Retinal pigment epithelial cell (primary cell): ENCODE measurements at places on chromosomes 1 and 21.

GRCh38 chr1:94769551-94769950, 50.6 kb upstream of the SLC44A3 start:
- DNase-seq = no peak

GRCh38 chr1:39426346-39426745, 65.1 kb upstream of the BMP8A start:
- DNase-seq = no peak

DNA sequence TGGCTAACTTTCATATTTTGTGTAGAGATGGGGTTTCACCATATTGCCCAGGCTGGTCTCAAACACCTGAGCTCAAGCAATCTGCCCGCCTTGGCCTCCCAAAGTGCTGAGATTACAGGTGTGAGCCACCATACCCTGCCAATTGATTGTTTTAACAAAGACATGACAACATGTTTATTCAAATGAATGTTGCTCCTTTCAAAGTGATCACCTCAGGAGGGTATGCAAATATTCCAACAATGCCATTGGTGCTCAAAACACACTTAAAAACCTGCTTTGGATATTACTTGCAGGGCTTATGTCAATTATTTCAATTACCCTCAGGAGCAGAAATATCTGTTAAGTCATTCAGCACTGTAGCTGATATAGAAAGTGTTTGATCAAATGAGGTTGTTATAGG, 7.9 kb downstream of the LAX1 start:
- DNase-seq = no peak

DNA sequence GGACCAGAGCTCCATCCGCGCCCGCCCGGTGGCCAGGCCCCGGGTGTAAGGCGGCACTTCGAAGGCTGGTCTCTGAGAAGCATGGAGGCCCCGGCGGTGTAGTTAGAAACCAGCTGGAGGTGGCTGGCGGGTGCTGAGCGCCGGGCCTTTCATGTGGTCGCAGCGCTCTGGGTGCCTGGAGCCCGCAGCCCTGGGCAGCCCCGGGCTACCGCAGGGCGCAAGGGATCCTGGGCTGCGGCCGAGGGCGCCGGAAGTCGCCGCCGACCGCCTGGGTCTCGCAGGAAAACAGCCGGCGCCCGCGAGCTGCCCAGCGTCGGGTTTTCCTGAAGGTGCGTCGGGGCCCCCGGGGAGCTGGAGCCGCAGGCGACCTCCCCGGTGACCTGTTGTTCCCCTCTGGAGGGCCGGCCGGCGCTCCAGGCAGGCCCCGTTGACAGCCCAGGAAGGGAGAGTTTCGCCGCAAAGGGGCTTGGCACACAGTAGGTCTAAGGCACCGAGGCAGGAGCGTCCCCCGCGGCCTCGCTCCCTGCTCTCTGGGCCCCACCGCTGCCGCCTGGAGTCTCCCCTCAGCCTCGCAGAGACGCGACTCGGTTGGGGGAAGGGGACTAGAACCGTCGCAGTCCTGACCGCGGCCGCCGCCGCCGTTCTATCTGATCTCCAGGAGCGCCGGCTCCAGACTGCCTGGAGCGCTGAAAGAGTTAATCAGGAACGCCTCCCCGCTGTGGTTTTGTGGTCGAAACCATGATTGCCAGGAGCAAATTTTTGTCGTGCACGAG, 2.7 kb downstream of the GRHL3 start:
- DNase-seq = peak; percentile 59

DNA sequence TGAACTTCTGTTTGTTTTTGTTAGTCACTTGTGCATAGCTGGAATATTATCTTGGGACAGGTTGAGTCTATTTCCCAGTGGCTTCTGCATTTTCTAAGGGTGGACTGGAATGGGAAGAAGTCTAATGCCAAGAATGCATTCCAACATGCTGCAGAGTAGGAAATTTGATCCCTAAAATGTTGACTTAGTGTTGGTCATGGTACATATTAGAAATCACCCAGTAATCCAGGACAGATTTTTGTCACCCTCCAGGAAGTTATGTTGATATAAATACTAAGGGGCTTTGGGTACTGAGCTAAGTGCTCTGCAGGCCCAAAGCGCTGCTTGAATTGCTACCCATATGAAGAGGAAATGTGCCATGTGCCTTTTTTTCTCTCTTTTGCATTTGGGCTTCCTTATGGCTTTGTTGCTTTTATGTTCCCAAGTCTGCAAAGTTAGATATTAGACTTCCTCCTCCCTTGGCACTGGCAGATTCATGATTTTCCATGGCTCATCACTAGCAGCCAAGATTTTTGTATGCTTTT, 10.0 kb downstream of the ARID1A start:
- no peak for DNase-seq

DNA sequence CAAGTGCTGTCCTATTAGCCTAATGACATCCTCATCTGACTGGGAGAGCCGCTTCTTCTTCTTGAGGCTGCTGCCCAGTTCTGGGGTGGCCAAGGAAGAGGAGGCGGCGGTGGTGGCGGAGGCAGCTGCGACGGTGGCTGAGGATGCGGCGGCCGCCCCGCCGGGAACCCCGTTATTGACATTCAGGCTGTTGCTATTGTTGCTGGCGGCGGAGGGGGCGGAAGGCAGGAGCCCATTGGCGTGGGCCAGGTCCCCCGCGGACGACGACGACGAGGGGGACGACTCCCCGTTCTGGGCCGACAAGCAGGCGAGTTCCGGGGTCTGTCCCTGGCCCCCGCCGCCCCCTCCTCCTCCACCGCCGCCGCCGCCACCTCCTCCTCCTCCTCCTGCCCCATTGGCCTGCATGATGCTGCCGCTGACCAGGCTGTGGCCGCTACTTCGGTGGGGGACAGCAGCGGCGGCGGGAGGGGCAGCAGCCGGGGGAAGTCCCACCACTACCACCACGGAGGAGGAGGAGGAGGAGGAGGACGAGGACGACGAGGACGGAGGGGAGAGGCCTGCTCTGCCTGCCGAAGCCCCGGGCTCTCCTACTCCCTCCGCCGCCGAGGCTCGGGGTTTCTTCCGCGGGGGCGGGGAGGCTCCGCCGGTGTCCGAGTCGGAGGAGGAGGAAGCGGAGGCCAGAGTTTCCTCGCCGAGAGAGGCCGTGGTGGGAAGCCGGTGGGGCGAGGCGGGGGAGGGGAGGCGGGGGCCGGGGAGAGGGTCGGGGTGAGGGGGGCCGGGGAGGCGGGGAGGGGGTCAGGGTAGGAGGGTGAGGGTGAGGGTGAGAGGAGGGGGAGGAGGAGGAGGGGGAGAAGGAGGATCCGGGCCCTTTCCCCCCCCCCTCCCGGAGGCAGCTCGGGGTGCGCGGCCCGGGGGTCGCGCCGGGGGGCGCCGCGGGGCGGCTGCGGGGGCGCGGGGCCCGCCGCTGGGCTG, 610 bp downstream of the WDR26 start:
- DNase-seq = no peak

DNA sequence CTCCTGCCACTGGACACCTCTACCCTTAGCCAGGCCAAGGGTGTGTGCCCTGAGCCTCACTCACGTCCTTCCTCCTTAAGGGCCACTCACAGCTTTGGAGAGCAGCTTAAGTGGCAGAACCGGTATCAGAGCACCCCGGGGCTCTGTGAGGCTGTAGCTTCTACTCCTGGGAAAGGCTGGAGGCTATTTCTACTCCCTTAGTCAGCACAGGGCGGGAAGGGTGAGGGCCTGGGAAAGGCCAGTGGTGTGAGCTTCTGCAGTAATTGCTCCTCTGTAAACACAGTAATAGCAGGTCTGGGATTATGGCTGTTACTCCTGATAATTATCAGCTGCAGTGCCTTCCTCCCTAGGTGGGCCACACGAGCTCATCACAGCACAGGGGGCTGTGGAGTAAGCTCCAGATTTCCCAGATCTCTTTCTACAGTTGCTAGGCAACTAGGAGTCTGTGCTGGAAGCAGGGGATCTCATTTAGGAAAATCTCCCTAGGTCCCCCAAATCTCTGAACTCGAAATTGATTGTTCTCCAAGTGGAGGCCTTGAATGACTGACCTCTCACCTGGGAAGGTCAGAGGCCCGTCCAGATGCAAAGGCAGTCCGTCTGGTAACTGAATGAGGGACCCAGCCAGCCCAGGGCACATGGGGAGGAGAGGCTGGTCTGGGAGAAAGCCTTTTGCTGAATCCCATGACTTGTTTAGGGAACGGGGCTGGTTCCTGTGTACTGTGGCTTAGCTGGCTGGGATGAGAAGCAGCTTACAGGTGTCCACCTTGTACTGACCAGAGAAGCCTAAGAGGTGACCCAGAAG, 29.3 kb downstream of the IER5 start:
- DNase-seq = no peak

DNA sequence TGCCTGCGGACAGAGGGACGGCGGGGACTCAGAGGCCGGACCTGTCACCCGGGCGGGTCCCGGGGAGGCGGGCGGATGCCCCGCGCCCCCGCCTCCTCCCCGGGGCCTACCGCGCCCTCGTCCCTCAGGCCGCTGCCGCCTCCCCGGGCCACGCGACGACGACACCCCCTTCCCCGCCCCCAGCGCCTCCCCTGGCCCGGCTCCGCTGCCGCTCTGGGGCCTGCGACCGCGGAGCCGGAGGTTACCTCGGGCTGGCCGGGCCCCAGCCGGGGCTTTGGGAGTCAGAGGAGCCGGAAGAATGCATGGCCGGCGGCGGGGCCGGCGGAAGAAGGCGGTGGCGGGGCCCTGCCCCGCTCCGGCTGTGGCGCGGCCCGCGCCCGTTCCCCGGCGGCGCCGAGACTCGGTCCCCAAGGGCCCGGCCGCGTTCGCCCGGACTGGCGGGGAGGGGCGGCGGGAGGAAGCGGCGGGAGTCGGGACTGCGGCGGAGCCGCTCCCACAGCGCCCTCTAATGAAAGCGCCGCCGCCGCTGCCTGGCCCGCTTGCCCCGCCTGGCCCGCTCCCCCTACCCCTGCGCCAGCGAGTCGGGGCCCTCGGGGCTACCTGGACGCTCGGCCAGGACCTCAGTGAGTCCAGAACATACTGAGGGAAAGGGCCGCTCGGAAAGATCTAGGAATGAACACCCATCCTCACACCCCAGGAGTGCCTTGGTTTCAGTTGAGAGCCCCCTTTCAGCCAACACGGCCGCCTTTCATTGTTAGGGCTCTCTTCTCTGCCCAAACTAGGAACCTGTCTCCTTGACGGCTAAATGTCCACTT, at the start of gene LPGAT1:
Gene LPGAT1, minus strand, starts transcription at position 436 of the 815 bp plus-strand sequence. CDS start 1,467 bp downstream, outside the sequence.
- DNase-seq = no peak

- DNase-seq = no peak
Measured at GRCh38 chr1:112988367-112988766, 32.4 kb upstream of the SLC16A1 start.

- DNase-seq = no peak
Measured at GRCh38 chr1:180428782-180429695, 73.3 kb downstream of the ACBD6 start.

DNA sequence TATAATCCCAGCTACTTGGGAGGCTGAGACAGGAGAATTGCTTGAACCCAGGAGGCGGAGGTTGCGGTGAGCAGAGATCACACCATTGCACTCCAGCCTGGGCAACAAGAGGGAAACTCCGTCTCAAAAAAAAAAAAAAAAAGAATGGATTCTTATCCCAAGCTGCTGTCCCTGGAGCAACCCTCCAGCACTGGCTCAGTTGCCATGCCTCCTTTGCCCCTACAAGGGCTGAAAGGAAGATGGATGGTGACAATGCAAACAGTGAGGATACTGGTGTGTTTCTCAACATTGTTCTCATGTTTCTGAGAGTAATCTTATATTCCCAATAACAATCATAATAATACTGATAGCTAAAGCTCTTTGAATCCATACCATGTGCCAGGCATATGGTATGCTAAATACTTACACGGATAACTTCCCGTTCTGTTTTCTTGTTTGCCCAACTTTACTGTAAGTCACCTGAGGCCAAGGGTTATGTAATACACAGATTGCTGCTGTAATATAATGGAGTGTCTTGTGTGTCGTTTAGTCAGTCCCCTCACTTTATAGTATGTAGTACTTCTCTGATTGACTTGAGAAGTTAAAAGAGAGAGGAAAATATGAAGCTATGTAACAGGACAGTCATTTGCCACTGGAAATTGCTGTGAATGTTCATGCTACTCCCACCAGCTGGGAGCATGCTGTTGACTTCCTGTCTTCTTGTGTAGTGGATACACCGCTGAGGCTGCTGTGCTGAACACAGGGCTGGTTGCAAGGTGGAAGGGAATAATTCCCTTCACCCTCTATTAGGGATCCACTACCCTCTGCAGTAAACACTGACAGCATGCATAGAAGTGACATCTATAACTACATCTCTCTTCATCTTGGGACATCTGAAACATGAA, 153.6 kb downstream of the CNIH3 start:
- DNase-seq = no peak
